ENCODE measurements at places on chromosomes 5 and 9. TPM values are rescaled to one million over a fixed set of nuclear protein-coding genes. Genes with fewer than 3 reads are reported as not detected.

The SLC9A3 gene
- total RNA-seq, result 1.1 TPM

The PRDM9 gene
- total RNA-seq, result not detected

GRCh38 chr5:5103245-5103644 is 36.9 kb upstream of the ADAMTS16 start:
- DNase-seq, result no peak

DNA sequence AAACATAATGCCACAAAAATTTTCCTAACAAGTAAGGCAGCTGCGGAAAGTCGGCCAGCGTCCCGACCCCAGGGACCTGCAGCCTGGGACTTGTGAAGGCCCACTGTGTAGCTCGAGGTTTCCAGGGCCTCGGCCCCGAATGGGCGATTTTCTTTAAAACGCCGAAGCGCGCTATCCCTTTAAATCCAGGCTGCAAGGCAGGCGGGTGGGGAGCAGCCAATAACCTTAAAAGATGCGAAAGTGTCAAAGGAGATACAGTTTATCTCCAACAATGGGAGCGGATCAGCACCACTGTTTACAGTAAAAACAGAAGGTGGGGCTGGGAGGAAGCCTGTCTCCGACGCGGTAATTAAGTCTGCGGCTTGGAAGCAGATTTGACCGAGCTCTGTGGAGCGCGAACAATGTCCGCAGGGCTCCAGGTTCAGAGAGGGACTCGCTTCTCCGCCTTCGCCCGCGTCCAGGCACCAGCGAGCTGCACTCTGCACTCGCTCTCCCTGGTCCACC is 1.7 kb upstream of the ZSWIM6 start:
- no peak for DNase-seq

GRCh38 chr5:14890846-14891245 is 19.3 kb upstream of the ANKH start:
- DNase-seq, result no peak

The HAVCR2 gene
- total RNA-seq, result 0.17 TPM

- DNase-seq, result no peak
Observed at GRCh38 chr5:66851306-66851705, 255.1 kb downstream of the MAST4 start.

The MUSK gene
- total RNA-seq, result not detected

DNA sequence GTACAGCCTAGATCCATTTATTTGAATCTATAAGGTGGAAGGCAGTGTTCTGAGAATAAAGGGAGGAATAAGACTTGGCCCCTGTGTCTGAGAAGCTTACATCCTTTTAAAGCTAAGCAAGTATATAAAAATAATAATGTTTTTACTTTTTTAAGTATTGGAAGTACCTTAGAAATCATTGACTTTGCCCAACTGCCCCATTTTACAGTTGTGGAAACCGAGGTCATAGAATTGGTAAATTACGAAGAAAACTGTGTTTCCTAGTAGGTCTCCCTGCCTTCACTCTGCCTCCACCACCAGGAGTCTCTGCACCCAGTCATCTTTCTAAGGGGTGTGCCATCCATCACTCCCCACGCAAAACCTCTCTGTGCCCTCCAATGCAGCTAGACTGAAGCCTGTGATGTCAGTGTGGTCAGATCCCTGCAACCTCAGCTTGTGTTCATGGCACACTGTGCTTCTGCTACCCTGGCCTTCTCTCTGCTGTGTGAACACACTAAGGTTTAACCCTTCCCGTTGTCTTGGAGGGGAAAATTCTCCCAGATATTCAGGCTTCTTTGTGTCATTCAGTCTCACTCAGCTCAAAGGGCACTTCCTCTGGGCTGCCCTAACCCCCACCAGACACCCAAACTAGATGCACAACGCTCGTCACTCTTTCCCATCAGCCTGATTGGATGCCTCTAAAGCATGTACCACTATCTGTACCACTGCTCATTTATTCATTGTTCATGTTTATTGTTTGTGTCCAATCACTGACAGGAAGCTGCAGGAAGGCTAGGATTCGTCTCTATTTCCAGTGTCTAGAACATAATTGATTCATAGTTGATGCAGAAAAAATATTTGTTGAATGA is 18.2 kb downstream of the ADRB2 start:
- DNase-seq, result no peak

GRCh38 chr5:132526290-132526973 is 16.9 kb downstream of the IL5 start:
- DNase-seq, result peak; percentile 83

The ENTPD8 gene
- total RNA-seq, result 1.6 TPM

GRCh38 chr9:115283395-115283794 is 165.4 kb upstream of the TNC start:
- DNase-seq, result no peak

The OBP2B gene
- not detected for total RNA-seq

The CEP78 gene
- 17.3 TPM for total RNA-seq

The NR6A1 gene
- total RNA-seq, result 5.9 TPM

DNA sequence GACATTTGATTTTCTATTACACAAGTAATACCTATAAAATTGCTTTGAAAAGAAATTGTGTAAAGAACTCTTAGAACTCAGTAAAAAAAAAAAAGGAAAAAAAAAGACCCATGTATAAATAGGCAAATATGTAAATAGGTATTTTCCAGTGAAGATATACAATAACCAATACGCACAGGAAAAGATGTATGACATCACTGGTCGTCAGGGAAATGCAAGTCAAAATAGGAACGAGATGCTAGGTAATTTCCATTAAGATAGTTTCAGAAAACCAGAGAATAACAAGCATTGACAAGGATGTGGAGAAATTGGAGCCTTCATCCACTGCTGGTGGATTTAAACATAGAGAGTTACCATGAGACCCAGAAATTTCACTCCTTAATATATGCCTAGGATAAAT is 708.8 kb downstream of the MTRR start:
- no peak for DNase-seq

The C9 gene
- not detected for total RNA-seq

The IL3 gene
- total RNA-seq, result not detected

The TXNDC15 gene
- total RNA-seq, result 33.8 TPM

The PCDHA10 gene
- 0.91 TPM for total RNA-seq

DNA sequence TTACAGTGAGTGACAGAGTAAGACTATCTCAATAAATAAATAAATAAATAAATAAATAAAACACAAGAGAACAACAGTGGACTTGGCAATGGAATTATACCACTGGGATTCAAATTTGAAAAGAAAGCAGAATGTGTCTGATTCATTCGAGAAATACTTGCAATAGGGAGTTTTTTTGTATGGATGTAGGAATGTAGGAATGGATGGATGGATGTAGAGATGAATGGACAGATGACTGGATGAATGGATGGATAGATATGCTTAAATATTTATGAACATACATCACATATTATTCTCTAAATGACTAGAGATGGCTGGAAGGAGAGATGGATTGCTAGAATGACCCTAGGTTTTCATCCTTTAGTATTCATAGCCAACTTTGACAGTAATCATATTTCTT is 22.0 kb upstream of the CEMIP2 start:
- DNase-seq, result no peak

The CER1 gene
- not detected for total RNA-seq

DNA sequence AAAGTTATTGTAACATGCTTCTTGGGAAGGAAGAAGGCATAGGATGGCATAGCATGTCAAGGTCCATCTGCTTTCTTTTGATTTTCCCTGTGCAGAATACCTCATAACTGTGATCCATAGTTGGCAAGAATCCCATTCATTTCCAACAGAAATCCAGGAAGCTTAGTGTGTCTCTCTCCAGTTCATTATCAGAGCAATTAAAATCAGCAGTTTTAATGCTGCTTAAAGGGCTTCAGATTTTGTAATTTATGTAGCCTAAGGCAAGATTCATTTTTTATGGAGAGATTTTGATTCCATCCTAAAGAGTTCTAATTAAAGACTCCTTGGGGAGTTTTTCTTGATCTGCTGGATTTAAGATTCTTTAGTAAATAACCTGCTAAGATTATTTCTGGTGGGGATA is 560.1 kb downstream of the PDE4D start:
- DNase-seq, result no peak

DNA sequence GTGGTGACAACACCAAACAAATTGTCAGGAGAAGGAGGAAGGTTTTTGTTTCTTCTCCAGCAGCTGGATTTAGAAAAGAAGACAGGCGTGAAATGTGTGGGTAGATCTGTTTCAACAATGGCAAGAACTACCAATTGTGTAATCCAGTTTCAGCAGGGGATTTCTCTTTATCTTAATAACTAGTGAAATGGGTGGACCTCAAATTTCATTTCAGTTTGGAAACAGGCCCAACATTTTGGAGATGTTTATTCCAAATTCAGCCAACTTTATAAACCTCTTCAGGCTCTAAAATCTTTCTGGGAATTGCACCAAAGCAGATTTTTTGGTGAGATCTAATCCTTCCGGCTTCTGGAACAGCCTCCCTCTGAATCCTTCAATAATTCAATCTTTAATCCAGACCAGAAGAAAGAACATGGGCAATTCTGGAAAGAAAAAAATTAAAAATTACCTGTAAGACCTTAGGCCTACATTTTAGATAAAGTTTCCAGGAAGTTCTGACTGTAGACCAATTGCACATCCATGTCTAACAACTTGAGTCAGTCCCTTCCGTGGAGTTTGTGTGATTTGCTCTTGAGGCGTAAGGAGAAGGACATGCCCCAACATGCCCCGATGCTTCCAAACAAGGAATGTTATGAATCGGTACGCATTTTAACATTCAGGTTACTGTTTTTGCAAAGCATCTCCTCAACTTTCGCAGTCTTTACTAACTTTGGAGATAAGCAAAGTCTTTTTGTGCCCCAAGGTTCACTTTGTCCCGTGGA is 423.6 kb downstream of the IRX1 start:
- DNase-seq, result no peak

The TRIM36 gene
- total RNA-seq, result 5.4 TPM

The NSD1 gene
- total RNA-seq, result 61.4 TPM

- no peak for DNase-seq
Observed at GRCh38 chr5:96228408-96228807, 204.6 kb downstream of the PCSK1 start.

The KLF4 gene
- total RNA-seq, result 19.9 TPM

DNA sequence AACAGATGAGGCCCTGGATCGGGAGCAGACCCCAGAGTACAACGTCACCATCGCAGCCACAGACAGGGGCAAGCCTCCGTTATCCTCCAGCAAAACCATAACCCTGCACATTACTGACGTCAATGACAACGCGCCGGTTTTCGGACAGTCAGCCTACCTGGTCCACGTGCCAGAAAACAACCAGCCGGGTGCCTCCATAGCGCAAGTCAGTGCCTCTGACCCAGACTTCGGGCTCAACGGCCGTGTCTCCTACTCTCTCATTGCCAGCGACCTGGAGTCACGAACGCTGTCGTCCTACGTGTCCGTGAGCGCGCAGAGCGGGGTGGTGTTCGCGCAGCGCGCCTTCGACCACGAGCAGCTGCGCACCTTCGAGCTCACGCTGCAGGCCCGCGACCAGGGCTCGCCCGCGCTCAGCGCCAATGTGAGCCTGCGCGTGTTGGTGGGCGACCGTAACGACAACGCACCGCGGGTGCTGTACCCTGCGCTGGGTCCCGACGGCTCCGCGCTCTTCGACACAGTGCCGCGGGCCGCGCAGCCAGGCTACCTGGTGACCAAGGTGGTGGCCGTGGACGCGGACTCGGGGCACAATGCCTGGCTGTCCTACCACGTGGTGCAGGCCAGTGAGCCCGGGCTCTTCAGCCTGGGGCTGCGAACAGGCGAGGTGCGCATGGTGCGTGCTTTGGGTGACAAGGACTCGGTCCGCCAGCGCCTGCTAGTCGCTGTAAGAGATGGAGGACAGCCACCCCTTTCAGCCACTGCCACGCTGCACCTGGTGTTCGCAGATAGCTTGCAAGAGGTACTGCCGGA is 1.6 kb upstream of the PCDHGA11 start:
- DNase-seq, result no peak

The RANBP17 gene
- 117 TPM for total RNA-seq

DNA sequence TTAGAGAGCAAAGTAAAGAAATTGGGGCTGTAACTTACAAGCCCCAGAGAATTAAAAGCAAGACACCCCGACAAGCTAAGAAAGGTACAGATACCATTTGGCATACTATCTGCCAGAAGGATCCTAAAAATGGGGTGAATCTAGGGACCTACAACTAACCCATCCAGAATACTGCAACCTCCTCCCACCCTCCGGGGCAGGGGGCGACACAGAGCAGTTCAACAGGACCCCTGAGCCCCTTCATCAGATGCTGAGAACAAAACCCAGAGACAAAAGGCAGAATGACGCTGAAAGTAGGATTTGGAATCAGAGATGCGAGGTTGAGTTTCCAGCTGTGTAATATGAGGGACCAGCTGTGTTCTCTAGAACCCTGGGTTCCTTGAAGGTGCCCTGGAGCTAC is 71.2 kb downstream of the EPB41L4B start:
- DNase-seq, result no peak

- DNase-seq, result peak; percentile 51
Observed at GRCh38 chr5:116544531-116545241, 29.9 kb downstream of the SEMA6A start.

- DNase-seq, result no peak
Observed at GRCh38 chr5:72455476-72455875, 51.7 kb downstream of the ZNF366 start.

DNA sequence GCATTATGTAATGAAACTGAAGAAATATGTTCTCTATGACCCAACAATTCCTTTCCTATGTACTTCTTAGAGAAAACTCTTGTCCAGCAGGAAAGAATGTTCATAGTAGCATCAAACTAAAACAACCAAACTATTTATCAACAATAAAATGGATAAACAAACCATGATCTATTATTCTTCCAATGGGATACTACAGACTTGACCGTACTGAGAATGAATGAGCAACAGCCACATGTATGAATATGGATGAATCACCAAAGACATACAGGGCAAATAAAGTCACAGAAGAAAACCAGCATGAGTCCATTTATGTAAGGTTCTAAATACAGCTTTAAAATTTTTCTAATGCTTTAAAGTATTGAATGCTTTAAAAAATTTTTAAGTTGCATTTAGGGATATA is 73.6 kb upstream of the SUSD1 start:
- DNase-seq, result no peak

GRCh38 chr9:82781921-82782392 is 281.0 kb downstream of the RASEF start:
- no peak for DNase-seq

GRCh38 chr9:84670138-84671041 is 861 bp downstream of the NTRK2 start:
- DNase-seq, result peak; percentile 6

DNA sequence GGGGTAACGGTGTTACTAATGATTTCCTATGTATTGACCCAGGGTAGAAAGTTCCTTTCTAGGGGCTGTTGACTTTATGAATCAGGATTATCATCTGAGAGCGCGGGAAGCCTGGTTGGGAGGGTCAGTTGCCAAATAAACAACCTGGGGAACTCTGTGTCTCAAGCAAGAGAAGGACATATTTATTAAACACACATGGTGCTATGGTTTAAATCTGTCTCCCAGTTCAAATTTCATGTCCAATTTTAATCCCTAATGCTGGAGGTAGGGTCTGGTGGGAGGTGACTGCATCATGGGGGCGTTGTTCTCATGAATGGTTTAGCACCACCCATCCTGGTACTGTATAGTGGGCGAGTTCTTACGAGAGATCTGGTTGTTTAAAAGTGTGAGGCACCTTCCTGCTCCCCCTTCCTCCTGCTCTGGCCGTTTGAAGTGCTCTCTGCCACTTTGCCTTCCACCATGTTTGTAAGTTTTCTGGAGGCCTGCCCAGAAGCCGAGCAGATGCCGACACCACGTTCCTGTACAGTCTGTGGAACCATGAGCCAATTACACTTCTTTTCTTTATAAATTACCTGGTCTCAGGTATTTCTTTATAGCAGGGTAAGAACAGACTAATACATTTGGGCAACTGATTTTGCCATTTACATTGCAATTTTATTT is 19.7 kb upstream of the GAS1 start:
- DNase-seq, result no peak

The ADAMTSL2 gene
- not detected for total RNA-seq

Data from Calu3 (cell line).